ENCODE measurements at places on chromosomes 16 and 17.

GRCh38 chr17:33981711-33982601, 273.1 kb upstream of the CCL2 start:
- no peak for DNase-seq

DNA sequence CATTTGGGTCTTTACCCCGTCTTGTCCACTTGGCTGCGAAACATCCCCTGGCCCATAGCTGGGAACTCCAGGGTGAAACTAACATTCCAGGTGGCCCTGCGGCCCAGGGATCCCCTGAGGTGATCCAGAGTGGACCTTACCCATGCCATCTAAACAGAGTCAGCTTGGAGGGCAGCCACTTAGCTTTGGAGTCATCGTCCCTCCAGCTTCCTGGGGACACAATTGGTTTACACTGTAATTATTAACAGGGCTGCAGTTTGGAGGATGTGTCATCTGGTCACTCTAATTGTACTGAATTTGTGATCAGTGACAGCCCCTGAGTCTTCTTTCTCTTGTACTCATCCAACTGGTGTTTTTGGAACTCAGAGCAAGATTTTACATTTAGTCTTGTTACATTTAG, 149.9 kb downstream of the ENGASE start:
- no peak for DNase-seq

- no peak for DNase-seq
Observed at GRCh38 chr16:57620335-57621231, 7.8 kb upstream of the ADGRG1 start.

GRCh38 chr16:52603015-52603414, 56.1 kb upstream of the TOX3 start:
- no peak for DNase-seq

DNA sequence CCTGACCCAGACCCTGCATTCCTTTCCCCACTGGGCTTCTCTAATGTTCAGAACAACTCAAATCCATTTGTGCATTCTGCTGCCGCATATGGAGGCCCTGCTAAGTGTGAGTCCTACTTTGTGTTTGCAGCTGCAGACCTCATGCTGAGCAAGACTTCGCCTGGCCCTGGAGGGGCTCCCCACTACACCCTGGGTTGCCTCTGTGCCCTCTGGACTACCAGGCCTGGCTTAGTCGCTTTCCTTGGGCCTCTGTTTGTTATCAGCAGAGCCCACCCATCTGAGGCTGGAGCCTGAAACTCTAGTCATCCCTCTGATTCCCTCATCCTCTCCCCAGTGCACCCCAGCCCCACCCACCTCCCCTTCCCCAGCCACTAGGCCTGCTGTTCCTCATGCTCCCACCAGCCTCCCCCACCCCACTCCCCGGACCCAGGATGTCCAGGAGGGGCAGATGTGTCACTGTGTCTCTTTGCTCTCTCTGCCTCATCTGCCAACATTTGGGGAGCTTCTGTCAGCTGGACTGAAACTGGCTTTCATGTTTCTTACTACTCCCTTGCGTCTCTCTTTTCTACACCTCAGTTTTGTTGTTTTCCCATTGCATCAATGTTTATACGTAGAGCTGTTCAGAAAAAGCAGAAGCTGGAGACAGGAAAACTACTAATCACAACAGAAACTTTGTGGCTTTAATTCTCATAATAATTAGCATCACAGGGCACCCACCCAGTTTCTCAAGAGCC, 17.9 kb upstream of the CD300E start:
- no peak for DNase-seq

DNA sequence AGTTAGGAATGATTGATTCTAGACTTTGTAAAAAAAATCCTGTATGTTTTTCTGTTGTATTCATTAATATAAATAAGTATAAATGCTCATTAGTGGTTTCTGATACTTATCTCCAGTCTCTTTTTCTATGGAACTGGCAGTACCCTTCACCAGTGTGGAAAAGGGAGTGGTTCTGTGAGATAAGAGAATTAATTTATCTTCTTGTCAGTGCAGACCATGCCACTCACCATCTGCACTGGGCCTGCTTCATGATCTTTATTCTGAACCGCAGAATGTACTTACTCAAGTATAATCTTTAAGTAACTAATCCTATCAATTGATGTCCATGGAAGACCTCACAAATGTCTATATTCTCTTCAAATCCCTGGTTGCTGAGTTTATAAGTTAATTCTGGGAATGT, 836.1 kb upstream of the CDH8 start:
- DNase-seq, result no peak

GRCh38 chr16:89822188-89823086, 5.8 kb upstream of the SPIRE2 start:
- DNase-seq, result no peak

GRCh38 chr16:84607694-84608093, 10.2 kb downstream of the COTL1 start:
- DNase-seq, result no peak

- DNase-seq, result no peak
Observed at GRCh38 chr16:47578573-47578972, 117.4 kb downstream of the PHKB start.

DNA sequence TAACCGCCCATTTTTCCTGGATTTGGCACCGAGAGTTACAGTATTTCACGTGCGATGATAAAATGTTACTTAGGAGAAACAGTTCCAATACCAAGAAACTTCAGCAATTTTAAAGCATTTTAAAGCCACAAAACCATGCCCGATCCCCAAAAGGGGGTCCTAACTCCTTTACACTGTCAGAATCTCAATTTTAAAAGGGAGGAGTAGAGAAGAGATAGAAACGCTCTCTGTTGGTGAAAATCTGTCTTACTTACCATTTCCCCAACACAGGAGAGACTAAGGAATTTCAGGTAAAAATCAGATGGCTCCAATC, 526 bp upstream of the RNASEK start:
- DNase-seq, result no peak

DNA sequence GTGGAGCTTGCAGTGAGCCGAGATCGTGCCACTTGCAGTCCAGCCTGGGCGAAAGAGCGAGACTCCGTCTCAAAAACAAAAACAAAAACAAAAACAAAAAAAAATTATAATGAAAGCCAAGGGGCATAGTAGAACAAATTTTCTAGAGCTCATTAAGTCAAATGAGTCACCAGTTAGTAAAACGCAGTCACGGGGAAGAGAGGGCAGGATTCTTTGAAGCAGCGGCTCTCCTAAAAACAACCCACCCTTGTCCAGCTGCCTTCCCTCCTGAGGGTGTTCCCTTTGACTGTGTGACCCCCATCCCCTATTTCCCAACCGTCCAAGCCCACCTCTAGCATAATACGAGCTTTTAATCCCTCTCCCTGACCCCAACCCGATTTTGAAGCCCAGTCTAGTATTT, 44.1 kb upstream of the STH start:
- no peak for DNase-seq

DNA sequence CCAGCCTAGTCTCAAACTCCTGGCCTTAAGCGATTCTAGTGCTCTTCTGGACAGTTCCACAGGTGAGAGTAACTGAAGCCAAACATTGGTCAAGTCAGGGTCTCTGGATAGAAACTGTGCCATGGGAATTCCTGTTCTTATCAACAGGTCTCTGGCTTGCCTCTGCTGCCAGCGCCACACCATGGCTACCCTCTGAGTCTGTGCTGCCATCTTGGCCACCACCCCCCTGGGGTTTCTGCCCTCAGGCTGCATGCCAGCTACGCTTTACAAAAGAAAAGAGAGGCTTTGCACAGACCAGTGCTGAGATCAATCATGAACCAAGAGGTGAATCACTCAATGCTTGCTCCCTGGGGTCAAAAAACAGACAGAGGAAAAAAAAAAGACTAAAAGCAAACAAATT, 24.4 kb upstream of the CREBBP start:
- no peak for DNase-seq

- DNase-seq, result no peak
Observed at GRCh38 chr16:86040496-86040895, 141.5 kb downstream of the IRF8 start.

GRCh38 chr17:61806081-61806828, 57.1 kb downstream of the BRIP1 start:
- DNase-seq, result no peak

DNA sequence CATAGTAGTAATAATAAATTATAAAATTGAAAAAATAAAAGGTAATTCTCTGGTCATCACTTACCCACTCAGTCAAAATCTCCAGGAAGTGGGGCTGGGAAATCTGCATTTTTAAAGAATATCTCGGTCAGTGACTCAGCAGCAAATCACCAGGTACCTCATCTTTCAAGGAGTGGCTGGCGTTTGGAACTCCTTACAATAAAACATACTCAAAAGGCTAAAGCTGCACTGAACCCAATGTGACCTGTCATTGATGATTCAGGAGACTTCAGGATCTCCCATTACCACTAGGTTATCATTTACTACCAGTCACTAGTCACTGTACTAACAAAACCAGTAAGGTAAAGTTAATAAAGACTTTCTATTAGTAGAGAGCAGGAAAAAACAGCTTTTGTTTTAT, 21.5 kb upstream of the RFFL start:
- no peak for DNase-seq

DNA sequence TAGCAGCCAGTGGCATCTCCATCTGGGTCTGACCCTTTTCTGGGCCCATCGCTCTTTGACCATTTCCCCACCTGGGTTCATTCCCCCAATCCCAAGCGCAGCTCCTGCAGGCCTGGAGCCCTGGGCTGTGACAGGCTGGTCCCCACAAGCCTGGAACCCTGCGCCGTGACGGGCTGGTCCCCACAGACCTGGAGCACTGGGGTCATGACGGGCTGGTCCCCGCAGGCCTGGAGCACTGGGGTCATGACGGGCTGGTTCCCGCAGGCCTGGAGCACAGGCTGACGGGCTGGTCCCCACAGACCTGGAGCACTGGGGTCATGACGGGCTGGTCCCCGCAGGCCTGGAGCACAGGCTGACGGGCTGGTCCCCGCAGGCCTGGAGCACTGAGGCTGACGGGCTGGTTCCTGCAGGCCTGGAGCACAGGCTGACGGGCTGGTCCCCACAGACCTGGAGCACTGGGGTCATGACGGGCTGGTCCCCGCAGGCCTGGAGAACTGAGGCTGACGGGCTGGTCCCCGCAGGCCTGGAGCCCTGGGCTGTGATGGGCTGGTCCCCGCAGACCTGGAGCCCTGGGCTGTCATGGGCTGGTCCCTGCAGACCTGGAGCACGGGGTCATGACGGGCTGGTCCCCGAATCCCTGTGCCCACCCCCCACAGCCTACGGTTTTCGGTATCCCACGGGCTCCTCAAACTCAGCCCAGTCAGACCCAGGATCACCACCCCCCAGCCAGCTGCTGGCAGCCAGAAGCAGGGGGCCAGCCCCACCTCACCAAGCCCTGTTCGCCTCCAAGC, 16.6 kb downstream of the TMC6 start:
- DNase-seq, result no peak

GRCh38 chr17:39026980-39027451, 59.8 kb upstream of the FBXO47 start:
- DNase-seq, result peak; percentile 56

DNA sequence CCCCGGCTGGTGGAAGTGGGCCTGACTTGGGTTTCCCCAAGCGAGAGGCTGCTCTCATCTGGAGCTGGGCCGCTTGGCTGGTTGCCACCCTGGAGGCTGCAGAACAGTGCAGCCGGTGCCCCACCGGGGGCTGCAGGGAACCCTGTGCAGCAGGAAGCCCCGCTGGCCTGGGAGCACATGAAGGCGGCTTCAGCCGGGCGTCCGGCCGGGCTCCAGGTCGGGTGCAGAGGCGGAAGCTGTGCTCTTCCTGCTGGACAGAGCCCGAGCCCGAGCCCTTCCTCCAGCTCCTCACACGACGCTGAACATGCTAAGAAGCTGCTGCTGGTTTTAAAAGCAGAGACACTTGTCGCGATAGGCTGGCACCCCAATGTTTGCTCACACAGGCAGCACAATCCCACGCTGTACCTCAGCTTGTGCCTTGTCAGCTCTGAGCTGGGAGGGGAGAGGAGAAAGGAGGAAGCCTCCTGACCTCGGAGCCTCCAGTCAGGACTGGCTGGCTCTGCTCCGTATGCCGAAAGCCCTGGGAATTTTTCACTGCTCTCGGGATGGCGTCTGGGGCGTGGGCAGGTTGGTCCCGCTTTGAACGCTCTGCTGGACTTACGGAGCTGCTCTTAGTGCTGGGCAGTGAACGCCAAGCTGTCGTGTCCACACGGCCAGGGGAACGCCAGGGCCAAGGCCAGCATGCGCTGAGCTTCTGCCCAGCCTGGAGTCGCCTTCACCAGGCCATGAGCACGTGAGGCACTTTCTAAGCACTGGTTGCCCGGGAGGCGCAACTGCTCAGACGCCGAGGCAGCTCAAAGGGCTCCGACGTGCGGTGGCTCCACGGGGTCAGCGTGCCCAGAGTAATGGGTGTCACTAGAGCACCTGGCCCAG, 8.8 kb downstream of the CDK5R1 start:
- peak; percentile 37 for DNase-seq

GRCh38 chr17:28863953-28864352, 9.1 kb downstream of the ERAL1 start:
- DNase-seq, result no peak

DNA sequence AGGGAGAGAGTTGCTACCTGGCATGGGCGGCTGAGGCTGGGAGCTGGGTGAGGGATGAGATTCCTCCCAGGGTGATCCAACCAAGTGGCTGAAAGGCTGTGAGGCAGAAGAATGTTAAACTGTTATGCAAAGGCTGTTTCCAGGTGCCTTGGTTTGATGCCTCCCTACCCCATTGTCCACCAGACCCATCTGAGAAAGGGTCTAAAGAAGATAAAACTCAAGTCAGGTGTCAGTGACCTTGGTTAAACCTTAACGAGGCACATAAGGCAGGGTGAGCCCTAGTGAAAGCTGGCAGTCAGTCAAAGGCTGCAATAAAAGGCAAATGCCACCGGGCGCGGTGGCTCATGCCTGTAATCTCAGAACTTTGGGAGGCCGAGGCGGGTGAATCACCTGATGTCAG, 23.8 kb downstream of the LDHD start:
- DNase-seq, result no peak

- DNase-seq, result no peak
Observed at GRCh38 chr16:79903471-79903870, 302.9 kb upstream of the MAF start.

DNA sequence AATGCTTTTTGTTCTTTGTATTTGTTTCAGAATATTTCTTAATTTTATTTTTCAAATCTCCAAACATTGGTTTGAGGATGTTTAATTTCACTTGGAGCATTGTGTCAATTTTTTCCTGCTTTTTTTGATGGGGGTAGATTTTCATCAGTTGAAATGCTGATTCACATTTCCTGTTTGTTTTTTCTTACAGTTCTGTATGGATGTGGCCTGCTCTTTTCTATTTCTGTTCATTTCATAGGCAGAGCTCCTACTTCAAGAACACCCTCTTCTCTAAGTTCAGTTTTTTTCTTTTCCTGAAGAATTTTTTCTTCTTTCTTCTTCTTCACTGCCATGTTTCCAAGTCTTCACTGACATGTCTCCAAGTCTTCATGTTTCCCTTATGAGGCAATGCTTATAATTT, 8.8 kb downstream of the MBTD1 start:
- DNase-seq, result no peak

Data from cardiac muscle cell (in vitro differentiated cells and primary cell).